ENCODE measurements at places on chromosomes 16 and 17.

- no peak for DNase-seq
Observed at GRCh38 chr17:67246403-67246652, 1.3 kb upstream of the HELZ start.

GRCh38 chr16:68487669-68488068 is 39.4 kb upstream of the SMPD3 start:
- DNase-seq: no peak

DNA sequence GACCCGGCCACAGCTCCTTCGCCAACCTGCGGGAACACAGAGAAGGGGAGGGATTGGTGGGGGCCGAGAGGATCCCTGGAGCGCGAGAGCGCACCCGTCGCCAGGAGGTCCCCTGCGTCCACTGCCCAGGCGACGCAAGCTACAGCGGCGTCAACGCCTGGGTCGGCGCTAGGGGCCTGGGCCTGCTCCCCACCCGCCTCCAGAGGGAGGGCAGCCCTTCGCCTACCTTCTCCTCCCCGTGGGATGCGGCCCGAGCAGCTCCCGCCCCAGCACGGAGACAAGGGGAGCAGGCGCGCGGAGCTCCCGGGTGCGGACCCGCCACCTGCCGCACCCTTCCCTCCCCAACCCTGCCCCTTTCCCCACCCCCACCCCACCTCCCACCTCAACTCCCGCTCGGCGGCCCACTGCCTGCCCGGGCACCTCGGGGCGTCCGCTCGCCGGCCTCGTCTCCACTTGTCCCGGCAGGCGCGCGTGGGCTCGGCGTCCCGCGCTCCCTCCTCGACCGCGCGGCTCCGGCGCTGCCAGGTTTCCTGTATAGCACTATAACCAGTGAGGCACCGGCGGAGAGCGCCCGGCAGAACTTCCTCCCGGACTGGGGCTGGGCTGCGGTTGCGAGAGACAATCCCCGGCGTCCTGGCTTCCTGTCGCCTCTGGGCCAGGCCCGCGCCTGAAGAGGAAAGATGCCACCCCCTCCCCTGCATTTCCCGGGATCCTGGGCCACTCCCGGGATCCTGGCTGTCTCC is 119.1 kb upstream of the SMURF2 start:
- DNase-seq: peak; percentile 41

DNA sequence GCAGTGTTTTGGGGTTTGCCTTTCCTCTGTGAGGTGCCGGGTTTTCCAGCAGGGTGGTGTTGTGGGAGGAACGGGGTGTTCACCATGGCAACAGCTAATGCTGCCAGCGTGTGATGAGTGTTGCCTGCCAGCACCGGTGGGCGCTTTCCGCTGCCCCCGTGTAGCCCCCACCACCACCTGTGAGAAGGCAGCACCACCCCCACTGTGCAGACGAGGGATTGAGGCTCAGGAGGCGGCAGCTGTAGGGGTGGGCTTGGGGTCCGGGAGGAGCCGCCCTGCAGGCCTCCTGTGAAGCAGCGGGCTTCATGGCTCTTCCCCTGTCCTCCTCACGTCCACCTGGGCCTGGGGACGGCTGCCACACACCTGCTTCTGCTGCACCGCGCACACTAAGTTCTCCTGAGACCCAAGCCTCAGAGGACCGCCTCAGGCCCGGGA is 5.2 kb downstream of the RAB40C start:
- DNase-seq: no peak

DNA sequence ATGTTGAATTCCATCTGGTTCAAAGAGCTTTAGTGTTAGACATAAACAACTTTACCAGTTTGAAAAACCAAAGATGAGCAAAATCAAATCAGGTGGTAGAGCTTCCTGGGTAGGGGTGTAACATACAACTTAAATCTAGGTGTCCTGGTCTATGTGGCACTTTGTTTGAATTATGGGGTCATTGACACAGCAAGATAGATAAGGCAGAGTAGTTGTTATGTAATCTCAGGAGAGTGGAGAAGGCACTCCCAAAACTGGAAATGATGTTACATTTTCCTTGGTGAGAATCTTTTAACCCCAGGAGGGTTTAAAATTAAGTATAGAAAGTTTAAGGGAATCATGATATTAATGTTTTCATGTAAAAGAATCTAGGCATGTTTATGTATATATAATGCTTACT is 31.9 kb downstream of the CCDC42 start:
- no peak for DNase-seq

DNA sequence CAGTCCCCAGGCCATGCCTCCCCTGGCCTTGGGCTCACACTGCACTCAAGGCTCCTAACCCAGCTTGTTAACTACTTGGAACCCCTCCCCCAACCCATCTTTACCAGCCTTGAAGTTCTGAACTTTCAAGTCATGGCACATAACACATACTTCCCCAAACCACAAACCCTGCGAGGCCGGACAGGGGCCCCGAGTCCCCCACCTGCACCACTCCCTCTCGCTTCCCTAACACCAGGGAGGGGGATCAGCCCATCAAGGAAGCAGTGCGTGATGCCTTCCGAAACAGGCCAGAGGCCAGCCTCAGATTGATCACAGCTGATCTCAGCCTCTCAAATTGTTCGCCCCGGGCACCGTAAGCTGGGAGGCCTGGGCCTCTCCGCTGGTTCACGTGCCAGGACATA is 3.0 kb upstream of the NLRC3 start:
- no peak for DNase-seq

DNA sequence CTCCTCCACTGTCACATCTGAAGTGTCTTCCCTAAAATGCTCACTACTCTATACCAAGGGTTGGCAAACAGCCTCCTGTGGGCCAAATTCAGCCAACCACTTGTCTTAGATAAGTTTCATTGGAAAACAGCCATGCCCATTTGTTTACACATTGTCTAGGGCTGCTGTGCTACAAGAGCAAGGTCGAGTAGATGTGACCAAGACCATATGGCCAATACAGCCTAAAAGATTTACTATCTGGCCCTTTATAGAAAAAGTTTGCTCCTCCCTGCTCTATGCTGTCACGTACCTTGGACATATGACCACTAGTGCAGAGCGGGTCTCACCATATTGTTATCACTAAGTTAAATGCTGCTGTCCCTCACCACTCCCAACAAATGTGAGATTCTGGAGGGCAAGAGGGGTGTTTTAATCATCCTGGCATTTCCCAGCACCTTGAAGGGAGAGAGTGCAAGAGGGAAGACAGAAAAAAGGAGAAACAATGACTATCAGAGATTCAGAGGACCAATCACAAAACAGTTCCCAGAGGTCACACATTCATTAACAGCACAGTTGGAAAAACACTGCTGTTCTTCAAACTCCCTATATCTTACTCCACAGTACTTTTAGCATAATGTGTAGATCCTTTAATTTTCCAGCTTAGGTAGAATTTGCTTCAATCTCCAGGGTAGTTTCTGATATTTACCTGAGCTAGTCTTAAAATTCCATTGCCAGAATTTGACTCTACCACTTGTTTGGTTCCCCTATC is 13.2 kb downstream of the LSM12 start:
- DNase-seq: no peak

- no peak for DNase-seq
Observed at GRCh38 chr17:5225668-5226457, 8.8 kb downstream of the SCIMP start.

GRCh38 chr16:31467151-31467773 is 4.7 kb upstream of the TGFB1I1 start:
- DNase-seq: no peak

- no peak for DNase-seq
Observed at GRCh38 chr16:3550851-3551847, 26.1 kb downstream of the NLRC3 start.

DNA sequence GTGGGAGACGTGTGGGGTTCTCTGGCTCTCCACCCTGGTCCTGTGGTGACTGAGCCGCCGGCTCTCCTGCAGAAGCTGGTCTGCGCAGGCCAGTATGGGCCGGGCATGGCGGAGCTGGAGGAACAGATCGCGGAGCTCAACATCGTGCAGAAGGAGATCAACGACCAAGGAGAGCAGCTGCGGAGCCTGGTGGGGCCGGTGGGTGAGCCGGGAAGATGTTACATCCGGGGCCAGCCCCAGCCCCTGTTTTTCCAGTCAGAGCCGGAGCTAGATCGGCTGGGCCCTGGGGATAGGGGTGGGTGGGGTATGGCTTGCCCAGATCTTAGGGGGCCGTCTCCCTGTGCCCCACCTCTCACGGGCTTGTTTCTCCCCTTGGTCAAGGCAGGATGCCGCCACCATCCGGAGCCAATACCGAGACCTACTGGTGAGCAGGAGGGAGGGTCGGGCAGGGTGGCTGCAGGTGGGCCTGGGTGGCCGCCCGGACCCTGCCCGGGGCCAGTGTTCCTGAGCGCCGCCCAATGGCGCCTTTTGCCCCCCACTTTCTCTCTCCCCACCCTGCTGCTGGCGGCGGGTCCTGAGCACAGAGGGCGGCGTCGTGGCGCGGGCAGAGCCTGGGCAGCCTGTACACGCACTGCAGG is 5.0 kb downstream of the EVPLL start:
- no peak for DNase-seq

DNA sequence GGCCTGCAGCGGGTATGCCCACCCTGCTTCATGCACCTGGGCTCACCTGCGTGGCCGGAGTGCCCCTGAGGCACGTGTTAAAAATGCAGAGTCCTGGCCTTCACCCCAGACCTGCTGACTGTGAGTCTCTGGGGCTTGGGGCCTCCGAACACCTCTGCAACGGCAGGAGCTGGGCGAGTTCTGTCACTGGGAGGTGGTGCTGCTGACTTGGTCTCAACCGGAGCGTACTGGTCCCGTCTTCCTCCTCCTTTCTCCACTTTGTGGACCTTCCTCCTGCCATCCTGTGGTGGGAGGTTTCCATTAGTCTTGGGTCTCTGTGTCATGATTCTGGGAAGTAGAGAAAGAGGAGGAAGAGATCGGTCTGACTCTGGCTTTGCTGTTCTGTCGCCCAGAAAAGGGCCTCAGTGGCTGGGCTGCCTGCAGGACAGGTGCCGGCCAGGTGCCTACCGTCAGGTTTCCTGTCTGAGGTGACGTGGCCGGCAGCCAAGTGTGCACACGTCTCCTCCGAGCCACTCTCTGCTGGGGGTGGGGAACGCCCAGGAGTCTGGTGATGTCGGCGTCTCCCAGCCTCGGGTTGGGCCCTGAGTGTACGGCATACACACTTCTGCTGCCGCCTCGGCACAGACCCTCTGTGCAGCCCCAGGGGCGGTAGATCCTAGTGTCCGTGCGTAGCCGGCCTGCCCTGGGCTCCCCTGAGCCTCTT is 6.9 kb downstream of the TSC2 start:
- DNase-seq: no peak

GRCh38 chr16:51637770-51638094 is 486.7 kb upstream of the SALL1 start:
- no peak for DNase-seq

GRCh38 chr17:59791603-59792457 is 84.4 kb downstream of the VMP1 start:
- DNase-seq: no peak

- no peak for DNase-seq
Observed at GRCh38 chr17:67258821-67259468, 13.9 kb upstream of the HELZ start.

GRCh38 chr16:12259651-12260050 is 283.1 kb downstream of the SNX29 start:
- no peak for DNase-seq

DNA sequence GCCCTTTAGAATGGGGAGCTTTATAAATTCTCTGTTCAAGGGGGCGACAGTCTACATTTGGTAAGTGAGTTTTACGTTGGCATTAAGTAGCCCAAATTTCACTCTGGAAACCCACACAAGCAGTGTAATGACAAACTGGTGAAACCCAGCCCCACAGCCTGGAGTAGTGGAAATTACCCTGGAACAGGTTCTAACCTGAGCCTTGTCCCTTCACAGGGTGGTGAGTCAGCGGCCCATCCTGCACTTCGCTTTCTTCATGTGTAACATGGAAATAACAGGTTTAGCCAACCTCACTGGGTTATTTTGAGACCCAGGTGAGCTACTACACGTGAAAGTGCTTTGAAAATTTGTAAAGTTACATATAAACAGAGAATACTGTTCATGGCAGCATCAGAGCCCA is 3.5 kb upstream of the TLCD3A start:
- no peak for DNase-seq

GRCh38 chr17:79923974-79924638 is 84.9 kb upstream of the CBX4 start:
- DNase-seq: peak; percentile 16

DNA sequence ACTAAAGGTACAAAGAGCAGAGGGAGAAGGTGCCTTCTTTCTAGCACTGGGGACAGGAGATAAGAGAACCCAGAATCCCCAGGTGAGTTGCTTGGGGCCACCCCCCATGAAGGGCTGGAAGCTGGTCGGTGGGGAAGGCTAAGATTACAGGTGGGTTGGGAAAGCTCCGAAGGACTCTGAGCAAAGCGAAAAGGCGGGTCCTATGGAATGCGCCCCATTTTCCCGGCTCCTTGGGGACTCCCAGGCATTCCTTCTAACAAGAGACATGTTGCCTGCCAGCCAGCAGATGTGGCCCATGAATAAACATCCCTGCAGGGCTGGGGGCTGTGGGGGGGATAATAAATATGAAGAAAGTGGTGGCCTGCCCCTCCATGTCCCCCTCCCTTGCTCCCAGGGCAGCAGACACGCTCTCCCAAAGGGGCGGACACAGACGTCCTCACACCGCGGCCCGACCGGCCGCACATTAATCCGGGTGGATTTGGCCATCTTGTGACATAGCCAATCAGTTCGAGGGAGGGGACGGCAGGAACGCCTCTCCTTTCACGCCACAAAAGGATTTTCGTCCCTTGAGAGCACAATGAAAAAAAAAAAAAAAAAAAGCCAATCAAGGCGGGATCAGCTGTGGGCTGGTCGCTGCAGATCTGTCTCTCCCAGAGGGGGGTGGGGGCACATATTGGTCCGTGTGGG is 98.5 kb downstream of the SOX9 start:
- DNase-seq: no peak

GRCh38 chr16:74578433-74578832 is 28.5 kb downstream of the GLG1 start:
- no peak for DNase-seq

GRCh38 chr17:52244689-52245088 is 86.2 kb upstream of the CA10 start:
- DNase-seq: no peak

- DNase-seq: no peak
Observed at GRCh38 chr17:82177761-82178498, 34.7 kb downstream of the CCDC57 start.

DNA sequence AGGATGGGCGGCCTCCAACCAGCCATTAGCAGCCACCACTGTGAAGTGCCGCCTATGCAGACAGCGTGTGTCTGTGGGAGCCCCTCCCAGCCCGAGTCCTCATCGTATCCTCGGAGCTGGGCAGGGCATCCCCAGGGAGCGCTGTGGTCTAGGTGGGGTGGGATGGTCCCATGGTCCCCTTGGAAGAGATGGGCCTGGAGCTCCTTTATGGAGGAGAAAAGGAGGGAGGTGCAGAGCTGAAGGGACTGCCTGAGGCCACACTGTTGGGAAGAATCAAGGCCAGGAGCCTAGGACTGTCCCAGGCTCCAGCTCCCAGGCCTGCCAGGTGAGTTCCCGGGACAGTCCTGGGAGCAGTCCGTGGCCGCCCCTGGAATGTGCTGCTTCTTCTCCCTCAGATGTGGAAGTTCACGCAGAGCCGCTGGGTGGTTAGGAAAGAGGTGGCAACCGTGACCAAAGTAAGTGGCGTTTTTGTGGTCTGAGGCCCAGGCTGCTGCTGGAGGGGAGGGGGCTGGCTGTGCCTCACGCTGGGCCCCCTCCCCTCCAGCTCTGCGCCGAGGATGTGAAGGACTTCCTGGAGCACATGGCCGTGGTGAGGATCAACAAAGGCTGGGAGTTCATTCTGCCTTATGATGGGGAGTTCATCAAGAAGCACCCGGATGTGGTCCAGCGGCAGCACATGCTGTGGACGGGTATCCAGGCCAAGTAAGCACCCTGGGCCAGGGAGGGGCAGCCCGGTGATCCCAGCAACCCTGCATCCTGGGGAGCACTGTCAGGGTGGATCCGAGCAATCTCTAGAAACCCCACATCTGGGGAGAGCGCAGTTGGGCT is 27.0 kb downstream of the POLR3E start:
- DNase-seq: no peak

- DNase-seq: peak; percentile 63
Observed at GRCh38 chr17:11705111-11705510, 106.8 kb downstream of the DNAH9 start.

Data from LoVo (cell line).